Stimulated activated CD8-positive, alpha-beta memory T cell treated with anti-CD3 and anti-CD28 coated beads, Interleukin-7, amount 100 ng/mL, for 1 hour (primary cell): ENCODE measurements at places on chromosomes 2 and 18.

DNA sequence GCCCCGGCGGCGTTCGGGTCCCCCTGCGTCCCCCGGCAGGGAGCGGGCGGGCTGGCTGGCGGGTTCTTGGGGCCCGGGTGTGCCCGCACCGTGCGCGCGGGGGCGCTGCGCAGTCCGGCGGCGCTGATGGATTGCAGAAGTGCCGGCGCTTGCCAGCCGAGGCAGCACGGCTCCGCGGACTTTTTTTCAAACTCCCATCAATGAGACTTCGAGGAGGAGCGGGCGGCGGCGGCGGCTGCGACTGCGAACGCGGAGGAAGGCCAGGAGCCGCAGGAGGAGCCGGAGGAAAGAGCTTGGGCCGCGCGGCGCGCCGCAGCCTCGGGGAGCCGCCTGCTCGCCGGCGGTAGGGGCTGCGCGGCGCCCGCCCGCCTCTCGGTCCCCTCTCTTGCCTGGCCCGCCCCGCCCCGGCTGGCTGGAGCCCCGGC is at the start of gene GLI2:
Gene GLI2, plus strand, starts transcription at position 123 of the 425 bp plus-strand sequence. CDS start 61,453 bp downstream, outside the sequence.
- DNase-seq = no peak

DNA sequence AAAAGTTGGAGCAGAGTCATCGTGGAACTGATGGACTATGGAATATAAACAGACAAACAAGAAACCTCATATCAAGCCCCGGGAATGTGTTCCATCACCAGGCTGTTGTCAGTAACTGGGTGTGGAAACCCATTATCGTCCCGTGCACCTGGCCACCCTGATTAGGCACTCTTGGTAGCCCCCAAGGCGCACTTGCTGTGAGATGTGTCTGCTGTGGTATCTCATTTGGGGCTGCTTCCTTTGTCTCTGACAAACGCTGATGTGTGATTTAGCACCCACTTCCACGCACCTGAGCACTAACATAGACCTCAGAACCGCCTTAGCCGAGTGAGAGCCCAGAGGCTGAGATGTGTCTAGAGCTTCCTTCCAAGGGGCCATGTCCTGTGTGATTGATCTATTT is 96.3 kb downstream of the PRPF40A start:
- no peak for DNase-seq

DNA sequence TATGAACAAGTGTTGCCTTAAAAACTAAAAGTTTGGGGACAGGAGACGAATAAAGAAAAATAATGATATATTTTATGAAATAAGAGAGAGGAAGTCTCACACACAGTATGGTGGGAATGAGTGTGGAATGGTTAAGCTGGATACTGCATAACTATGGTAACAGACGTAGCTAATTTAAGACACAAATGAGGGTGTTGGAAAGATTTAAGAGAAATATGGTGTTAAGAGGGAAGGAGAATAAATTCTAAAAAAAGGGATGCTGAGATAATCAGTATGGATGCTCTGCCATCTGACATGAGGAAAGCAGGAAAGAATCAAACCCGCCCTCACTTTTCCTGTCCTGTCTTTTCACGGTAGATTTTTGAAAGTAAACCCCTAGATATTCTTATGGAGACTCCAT is 10.6 kb downstream of the ADD2 start:
- no peak for DNase-seq

GRCh38 chr2:27356056-27356381 is 545 bp downstream of the GTF3C2 start:
- DNase-seq = peak; percentile 11

DNA sequence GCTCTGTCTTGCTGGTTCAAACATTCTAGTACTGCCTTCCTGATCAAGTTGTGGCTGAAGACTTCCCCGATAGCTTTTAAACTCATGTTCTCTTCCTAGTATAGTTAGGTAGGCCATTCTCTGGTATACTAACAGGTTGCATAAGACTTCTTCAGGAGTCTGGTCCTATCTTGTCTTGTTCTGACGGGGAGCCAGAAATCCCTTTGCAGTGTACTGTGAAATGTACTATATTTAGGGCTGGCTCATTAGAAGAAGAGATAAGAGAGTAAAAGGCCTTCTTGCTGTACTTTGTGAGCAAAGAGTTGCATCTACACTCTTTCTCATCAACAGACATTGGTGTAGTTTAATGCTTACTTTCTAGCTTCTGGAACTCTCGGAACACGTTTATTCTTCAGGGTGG is 331.9 kb downstream of the NUP35 start:
- no peak for DNase-seq

- DNase-seq = no peak
These were observed 88.3 kb downstream of the DSC3 start for GRCh38 chr18:30954262-30954661.

DNA sequence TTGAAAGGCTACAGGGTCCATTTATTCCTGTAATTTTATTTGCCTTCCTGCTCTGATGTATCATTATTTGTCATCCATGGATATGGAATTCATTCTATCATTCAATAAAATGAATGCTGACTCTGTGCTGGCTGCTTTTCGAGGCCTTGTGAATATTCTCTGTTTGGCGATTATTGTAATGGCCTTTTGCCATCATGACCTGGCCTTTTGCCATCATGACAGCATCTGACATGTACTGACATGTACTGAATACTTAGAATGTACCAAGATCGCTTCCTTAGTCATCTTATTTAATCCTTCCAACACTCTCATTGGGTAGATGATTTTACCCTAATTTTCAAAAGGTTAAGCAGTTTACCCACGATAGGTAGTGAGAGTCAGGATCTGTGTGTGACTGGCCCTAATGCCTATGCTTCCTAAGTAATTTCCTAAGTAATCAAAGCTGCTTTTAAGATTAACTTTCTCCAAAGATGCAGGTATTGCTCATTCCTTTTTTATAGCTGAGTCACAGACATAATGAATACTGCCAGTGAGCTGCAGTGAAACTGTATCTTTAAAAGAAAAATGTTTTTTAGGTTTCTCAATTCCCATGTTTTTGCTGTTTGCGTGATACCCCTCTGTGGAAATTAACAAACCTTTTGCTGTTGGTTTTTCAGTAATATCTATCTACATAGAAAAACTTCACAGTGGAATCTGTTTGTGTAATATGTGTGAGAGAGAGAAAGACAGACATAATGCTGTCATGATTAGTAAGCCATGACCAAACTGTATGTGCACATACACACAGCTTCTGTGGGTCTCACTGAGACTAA is 127.8 kb downstream of the CERS6 start:
- no peak for DNase-seq

DNA sequence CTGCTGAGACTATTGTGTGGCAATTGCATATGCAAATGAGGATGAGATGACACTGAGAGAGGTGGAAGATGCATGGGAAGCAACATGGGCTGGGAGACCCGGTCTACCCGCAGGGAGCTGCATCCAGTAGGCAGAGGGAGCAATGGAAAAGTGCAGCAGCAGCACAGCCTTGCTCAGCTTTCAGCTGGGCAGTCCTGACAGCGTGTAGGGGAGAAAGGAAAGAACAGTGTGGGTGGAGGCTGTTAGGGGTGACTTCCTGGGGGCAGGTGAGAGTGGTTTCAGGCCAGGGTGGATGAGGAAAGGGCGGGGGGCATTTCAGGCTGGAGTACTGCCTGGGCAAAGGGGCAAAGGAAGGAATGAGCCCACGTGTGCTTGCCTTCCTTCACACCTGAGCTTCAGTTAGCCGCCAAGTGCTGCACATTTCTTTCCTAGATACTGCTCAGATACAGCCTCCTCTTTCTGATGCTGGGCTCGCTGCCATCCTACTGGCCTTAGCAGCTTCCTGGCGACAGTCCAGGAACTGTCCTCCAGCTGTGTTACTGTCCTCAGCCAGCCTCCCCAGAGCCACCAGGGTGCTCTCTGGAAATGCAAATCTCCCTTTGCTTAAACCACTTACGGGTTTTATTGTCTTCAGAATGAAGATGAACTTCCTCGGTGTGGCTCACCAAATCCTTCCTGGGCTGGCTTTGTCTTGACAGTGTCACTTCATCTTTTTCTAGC is 276.3 kb downstream of the TSN start:
- no peak for DNase-seq

DNA sequence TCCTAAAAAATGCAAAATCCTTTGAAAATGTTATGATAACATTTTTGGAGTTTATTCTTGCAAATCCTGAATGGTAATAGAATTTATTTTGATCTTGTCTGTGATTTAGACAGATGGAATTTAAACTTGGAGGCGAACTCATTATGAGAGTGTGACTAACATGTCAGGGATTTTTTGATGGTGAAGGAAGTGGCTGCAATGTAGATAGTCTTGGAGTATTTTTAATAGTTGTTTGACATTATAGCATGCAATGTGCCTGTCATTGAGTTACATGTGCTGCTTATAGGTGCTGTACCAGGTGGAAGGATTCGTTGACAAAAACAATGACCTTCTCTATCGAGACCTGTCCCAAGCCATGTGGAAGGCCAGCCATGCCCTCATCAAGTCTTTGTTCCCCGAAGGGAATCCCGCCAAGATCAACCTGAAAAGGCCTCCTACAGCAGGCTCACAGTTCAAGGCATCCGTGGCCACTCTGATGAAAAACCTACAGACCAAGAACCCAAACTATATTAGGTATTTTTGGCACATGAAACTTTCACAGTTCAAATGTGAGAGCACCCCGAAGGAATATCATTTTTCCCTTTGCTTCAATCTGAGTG is 141.8 kb downstream of the MYO1B start:
- DNase-seq = no peak

DNA sequence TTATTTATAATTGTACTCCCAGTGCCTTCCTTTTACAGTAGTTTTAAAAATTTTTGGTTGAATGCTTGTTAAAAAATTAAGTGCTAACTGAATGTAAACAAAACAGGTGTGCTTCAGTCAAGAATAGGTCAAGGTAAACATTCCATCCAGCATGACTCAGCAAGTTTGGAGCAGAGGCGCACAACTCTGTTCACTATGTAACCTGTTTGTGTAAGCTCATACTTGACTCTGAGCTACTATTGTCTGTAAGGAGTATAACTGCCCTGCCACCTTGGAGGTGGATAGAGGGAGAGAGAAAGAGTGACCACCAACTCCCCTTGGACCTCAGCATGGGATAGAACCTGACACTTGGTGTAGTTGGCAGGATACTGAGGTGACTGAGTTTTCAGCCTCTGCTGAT is 207.4 kb upstream of the SYT4 start:
- DNase-seq = no peak

DNA sequence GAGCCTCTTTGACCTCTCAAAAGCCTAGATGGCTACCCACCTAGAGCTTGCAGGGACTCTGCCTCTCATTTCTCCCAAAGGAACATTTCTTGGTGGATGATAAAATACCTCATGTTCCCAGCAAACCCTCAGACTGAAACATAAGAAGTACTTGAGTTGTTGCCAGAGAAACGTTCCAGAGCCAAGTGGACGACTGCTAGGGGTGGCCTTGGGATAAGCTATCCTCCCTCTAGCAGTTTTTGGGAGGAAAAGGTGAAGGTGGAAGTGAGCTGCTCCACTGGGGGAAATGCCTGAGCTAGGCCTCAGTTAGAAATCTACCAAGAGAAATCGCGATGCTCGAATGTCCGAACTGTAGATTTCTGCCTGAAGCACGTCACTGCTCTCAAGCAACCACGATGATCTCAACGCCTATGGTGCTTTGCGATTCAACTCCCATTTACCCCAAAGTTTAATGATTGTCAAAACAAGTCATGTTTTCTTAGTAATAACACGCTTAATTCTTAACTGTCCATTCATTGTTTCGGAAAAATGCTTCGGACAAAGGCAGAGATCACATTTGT is 91.5 kb downstream of the CCBE1 start:
- DNase-seq = no peak

GRCh38 chr2:220043155-220043989 is 415.9 kb downstream of the SLC4A3 start:
- DNase-seq = no peak

DNA sequence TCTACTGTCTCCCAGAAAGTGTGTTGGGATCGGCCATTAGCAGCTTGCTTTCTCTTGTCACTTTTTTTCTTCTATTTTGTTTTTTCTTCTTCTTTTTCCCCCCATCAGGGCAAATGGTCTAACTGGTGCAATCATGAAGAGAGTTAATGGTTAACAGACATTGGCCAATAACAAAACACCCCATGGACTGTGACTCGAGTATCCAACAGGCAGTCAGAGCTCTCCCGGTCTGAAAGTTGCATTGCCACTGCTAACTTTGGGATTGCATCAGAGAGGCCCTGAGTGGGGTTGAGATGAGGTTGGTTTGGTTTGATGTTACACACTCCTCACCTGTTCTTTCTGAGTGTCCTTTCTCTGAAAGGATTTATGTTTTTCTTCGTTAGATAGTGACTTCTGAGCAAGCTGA is 12.9 kb upstream of the SNORC start:
- DNase-seq = no peak

- DNase-seq = no peak
These were observed 2.1 kb downstream of the TFCP2L1 start for GRCh38 chr2:121282800-121283385.

GRCh38 chr2:152723918-152724317 is 5.5 kb downstream of the ARL6IP6 start:
- DNase-seq = no peak

GRCh38 chr2:29226808-29227207 is 111.6 kb downstream of the CLIP4 start:
- DNase-seq = no peak

- DNase-seq = no peak
These were observed 16.5 kb upstream of the MTCL1 start for GRCh38 chr18:8688816-8689215.

- no peak for DNase-seq
These were observed 103.9 kb upstream of the EPAS1 start for GRCh38 chr2:46193356-46193755.
